ENCODE measurements at places on chromosomes 4 and X.

- DNase-seq: no peak
Measured at GRCh38 chr4:10917566-10917965, 233.0 kb upstream of the CLNK start.

GRCh38 chr4:24468071-24468470 is 116.3 kb downstream of the DHX15 start:
- DNase-seq: no peak

- DNase-seq: no peak
Measured at GRCh38 chr4:168701061-168701460, 204.2 kb downstream of the PALLD start.

- no peak for DNase-seq
Measured at GRCh38 chr4:78534286-78534955, 17.1 kb upstream of the ANXA3 start.

- no peak for DNase-seq
Measured at GRCh38 chr4:52842792-52843191, 19.3 kb upstream of the RASL11B start.

GRCh38 chrX:17555846-17556245 is 180.8 kb downstream of the NHS start:
- no peak for DNase-seq

GRCh38 chr4:8227201-8227770 is 28.2 kb downstream of the SH3TC1 start:
- DNase-seq: no peak

Measured in GOT3 (cell line).